ENCODE measurements at places on chromosomes 7 and 10.

DNA sequence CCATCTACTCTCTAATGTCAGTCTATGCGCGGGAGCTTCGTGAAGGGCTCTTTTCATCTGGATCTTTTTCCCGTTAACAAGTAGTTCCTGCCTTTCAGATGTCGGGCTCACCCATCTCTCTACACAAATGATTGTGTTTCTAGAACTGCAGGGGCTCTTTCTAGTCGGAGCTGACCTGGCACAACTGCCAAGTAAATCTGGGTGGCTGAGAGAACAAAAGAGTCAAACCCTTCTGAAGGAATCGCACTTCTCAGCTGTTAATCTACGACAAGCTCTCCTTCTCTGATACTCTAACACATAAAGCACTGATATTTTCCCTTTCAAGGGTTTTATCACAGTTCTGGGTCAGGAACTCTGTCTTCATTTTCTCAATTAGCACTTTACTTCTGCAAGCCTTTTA is 144.7 kb downstream of the NRP1 start:
- ATAC-seq: no peak

- ATAC-seq: no peak
Observed at GRCh38 chr7:156792611-156793010, 100.4 kb downstream of the LMBR1 start.

- ATAC-seq: peak; percentile 46
Observed at GRCh38 chr10:79322616-79323543, 24.4 kb upstream of the PPIF start.

DNA sequence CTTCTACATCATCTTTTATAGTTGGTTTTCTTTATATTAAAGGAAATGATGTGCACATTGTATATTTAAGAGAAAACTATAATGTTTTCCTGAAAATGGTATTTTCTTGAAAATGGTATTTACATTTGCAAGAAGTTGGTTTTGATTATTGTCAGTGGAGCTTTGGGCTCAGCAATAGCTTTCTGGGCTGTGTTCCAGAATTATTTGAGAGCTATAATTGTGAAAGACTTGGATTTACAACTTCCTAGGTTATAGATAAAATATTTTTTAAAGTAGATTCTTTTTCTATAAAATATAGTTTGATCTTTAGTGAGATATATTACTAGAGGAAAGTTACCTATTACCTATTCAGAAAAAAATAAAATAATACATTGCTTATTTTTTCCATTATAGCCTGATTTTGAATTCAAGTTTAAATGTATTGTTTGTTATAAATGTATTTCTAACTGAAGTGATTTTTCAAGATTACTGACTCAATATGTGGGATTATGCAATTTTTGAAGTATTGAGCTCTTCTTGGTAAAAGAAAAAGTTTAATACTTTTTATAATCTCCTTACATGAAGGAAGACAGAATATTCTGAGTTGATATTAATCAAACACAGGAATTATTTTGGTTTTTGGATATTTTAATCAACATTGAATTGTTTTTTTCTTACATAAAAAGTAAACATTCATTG is 20.2 kb downstream of the GNAI1 start:
- ATAC-seq: no peak

DNA sequence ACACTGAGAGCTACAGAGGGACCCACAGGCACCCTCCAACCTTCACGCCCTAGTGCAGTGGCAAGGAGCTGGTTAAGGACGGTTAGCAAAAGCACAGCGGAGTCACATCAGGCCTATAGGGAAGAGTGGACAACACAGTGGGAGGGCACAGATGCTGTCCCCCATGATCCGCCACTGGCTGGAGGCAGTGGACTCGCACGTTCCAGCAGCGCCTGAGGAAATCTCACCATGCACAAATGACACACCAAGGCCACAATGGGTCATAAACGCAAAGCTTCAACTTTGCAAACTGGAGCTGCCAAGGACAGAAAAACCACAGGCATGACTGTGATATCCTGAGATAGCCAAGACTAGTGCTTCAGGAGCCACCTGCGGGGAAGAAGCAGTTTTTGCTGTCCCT is 58.8 kb downstream of the GRB10 start:
- ATAC-seq: no peak

- ATAC-seq: no peak
Observed at GRCh38 chr10:102769375-102770107, 25.8 kb downstream of the WBP1L start.

GRCh38 chr7:191981-192649 is at the start of gene FAM20C:
Gene FAM20C (plus strand): TSS chr7:192571. CDS start chr7:193200, 629 bp downstream.
- ATAC-seq: peak; percentile 83
